ENCODE measurements at places on chromosomes 1 and 21.

- no peak for DNase-seq
Observed at GRCh38 chr1:185646202-185646683, 87.9 kb upstream of the HMCN1 start.

DNA sequence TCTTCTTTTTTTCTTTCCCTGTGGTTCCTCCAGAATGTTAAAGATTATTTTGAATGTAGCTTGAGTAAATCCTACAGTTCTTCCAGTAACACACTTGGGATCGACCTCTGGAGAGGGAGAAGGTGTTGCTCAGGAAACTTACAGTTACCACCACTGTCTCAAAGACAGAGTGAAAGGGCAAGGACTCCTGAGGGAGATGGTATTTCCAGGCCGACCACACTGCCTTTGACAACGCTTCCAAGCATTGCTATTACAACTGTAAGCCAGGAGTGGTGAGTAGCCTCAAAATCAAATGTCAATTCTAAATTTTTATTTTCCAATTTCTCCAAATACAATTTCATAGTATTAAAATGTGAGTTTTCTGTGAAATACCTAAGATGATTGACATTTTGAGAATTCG is 125.9 kb downstream of the PDE4B start:
- DNase-seq, result no peak

GRCh38 chr1:61825393-61825792 is 83.1 kb downstream of the PATJ start:
- no peak for DNase-seq

GRCh38 chr1:228507961-228508652 is 20.9 kb downstream of the RNF187 start:
- no peak for DNase-seq

DNA sequence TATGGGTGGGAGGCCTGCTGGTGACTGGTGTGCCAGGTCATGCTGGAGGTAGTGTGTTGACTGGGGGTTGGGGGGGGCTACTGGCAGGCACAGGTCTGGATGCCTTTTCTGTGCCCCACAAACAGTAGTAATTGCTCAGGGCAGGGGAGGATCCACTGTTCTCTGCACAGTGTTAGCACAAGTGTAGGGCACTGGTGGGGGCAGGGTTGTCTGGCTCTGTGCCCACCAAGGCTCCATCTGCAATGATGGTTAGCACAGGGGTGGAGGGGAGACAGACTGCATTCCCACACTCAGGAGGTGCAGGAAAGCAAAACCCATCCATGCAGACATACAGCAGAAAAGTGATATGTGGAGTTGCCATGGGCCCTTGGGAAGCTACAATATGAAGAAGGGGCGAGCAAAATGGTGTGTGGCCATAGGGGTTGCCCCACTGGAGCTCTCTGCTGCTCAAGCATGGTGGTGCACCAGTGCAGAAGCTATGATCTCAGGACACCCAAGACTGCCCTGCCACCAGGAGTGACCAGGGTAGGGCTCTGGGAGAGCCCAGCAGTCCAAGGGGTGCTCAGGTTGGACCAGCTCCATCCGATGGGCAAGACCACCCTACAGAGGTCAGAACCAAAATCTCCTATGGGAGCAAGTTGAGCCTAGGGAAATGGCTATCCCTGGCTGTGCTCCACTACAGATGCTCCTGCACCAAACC is 122.2 kb upstream of the KCTD3 start:
- DNase-seq, result no peak

- no peak for DNase-seq
Observed at GRCh38 chr21:26118938-26119540, 51.5 kb downstream of the APP start.

DNA sequence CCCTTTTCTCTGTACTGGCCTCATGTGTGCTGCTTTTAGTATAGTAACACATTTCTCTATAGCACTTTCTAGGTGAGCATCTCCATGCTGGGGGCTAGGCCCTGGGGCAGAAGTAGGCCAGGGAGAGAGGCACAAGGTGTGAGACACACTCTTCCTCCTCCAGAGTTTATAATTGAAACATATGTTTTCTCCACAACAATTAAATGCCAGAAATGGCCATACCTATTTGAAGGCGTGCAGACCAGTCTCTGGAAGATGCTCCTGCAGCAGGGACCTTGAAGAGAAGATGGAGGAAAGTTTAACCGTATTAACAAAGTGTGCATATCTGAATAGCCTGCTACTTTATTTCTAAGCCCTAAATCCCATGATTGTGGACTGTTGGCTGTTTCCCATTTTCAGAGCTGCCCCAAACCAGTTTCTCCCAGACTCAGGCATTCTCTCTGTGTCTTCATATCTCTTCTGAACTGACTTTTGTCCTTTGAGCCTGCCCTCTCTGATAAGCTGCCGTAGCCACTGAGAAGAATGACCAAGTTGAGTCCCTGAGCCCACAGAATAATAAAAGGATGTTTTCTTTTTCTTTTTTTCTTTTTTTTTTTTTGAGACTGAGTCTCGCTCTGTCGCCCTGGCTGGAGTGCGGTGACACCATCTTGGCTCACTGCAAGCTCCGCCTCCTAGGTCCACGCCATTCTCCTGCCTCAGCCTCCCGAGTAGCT is 81.3 kb downstream of the LRRC8D start:
- no peak for DNase-seq

Data from CD14-positive monocyte (primary cell).